Transverse colon (tissue), 4 donors: ENCODE measurements at places on chromosomes 3 and 15.
A peak's percentile ranks its signal among the peaks of the same experiment; 100 is the strongest.

DNA sequence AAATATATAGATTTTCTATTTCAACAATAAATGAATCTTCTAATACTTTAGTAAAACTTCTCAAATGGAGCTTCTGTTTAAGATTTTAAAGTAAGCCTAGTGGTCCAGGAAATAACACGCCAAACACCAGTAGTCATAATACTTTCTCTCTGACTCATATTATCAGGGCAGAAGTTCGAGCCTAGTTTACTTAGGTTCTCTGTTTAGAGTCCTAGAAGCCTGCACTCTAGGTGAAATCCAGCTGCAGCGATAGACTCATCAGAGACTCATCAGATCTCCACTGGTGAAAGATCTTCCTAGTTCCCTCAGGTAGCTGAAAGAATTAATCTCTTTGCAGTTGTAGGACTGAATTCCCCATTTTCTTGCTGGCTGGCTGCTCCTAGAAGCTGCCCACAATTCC, 552.5 kb upstream of the ROBO2 start:
- no peak for DNase-seq

- DNase-seq: no peak
Measured at GRCh38 chr3:134186391-134186790, 64.3 kb downstream of the RYK start.

GRCh38 chr3:52090131-52090932, 34.0 kb upstream of the DUSP7 start:
- DNase-seq: no peak

GRCh38 chr15:59322056-59322759, 50.5 kb downstream of the MYO1E start:
- no peak for DNase-seq

DNA sequence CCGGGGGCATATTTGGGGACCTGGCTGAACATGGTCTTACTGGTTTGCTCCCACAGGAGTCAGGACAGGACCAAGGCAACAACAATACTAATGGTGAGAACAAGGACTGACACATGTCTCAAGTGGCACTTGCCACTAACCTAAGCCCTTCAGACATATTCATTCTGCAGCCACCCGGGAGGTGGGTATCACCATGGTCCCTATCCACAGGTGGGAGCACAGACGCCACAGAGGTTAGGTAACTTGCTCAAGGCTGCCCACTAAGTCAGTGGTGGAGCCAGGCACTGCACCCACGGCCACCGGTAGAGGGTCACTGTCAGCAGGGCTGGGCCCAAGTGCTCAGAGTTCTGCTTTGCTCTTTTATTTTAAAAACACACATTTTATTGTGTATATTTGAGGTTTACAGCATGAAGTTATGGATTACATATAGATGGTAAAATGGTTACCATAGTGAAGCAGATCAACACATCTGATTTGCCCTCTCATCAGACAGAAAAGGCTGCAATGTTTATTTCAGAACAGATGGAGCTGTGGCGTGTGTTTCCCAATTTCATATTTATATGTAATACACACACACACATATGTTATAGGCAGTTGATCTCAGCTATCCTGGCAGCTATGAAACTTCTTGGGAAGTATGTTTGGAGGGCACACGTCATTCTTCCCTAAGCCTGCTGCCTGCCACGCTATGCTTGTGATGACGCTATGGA, 30.0 kb upstream of the SLC41A3 start:
- peak; percentile 3 for DNase-seq

GRCh38 chr3:61601831-61602230, 40.5 kb downstream of the PTPRG start:
- no peak for DNase-seq

DNA sequence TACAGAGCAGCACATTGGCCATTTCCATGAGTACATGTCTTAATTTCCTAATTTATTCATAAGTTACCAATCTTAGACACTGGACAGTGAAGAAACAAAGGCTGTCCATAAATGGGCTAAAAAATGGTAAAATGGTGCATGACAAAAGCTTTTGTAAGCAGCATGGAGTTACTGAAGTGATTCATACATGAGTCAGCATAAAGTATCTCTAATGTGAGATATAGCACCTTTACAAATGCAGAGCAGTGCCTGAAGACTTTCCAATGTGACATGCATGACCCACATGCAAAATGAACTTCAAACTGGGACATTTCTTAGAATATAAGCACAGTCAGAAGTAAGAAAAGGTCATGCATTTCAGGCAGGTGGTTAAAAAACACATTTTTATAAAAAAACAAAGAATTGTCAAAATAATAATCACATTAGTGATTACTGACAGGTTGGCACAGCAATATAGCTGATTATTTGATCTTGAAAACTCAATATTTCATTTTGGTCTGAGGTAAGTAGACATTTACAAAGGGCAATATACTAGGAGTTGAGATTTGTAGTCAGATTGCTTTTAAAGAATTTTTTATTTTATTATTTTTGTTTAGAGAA, 299.3 kb downstream of the PLCL2 start:
- DNase-seq: no peak

GRCh38 chr3:132555306-132556035, 41.6 kb upstream of the ACKR4 start:
- DNase-seq: no peak

DNA sequence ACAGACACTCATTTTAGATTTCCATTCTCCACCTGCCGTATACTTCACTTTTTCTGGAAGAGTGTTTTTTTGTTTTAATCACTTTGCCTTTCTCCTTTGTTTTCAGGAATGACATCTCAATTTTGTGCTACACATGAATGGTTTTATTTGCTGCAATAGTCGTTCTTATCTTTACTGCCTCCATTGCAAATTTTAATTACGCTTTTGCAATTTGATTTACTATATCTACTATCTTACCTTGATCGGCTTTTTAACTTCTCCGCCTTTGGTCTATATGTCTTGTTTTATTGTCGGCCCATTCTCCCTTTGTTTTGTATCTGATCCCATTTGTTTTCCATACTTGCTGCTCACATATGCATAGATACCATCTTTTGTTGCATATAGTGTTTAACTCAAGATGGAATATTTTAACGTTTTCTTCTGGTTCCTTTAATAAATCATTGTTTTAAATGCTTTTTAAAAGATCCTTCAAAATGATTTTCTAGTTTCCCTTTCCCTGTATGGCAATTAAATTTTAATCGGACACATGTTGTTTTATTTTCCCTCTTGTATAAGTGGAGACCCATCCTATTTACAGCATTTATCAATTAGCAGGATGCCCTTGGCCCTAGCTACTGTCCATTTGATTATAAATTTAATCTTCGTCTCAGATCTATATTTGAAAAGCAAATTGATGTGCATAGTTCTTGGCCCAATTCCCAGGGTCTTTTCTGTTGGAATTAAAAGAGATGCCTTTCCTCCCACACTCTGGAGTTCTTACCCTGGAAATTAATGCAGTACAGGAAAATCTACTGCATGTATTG, 97.2 kb upstream of the CNTN4 start:
- no peak for DNase-seq

DNA sequence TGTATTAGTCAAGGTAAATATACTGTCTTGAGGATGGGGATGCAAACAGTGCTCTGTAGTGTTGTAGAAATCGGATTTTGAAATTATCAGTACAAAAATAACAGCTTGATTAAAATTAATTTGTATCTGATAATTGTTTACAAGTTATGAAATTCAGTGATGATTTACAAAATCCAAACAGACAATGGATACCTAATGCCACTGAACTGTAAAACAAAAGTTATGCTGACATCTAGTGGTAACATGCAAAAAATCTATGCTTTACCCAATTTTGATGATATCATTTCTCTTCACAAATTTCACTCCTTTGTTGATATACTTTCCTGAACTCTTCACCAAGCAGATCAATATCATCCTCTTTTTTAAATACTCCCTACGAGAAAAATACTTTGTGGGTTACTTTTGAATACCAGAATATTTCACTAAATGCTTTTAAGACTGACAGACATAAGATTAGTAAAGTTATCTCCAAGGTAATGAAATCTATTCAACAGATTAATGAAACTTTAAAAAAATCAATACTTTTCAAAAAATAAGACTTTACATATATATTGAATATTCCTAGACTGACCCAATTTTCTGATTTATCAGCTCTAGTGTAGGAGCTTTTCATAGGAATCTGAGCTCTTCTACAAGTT, 36.0 kb downstream of the MNS1 start:
- no peak for DNase-seq

GRCh38 chr3:61924090-61924735, 362.8 kb downstream of the PTPRG start:
- no peak for DNase-seq

DNA sequence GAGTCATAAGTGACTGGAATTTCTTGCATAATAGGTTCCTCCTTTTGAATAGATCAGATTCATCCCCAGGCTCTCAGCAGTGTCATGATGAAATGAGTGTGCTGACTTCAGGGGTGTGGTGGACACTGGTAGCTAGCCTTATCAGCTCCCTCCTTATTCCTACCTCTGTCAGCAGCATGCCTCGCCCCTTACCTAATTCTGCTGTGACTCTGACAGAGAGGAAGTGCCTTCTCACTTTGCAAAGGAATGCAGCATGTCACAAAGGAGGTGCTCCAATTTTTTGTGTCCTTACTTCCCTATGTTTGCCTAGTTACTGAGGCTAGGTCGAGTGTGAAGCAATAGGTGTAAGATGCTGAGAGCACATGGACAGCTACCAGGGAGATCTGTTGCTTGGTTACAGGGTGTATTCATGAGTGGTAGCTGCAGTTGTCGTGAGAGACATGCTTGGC, 90.6 kb downstream of the TNFAIP8L3 start:
- DNase-seq: no peak

DNA sequence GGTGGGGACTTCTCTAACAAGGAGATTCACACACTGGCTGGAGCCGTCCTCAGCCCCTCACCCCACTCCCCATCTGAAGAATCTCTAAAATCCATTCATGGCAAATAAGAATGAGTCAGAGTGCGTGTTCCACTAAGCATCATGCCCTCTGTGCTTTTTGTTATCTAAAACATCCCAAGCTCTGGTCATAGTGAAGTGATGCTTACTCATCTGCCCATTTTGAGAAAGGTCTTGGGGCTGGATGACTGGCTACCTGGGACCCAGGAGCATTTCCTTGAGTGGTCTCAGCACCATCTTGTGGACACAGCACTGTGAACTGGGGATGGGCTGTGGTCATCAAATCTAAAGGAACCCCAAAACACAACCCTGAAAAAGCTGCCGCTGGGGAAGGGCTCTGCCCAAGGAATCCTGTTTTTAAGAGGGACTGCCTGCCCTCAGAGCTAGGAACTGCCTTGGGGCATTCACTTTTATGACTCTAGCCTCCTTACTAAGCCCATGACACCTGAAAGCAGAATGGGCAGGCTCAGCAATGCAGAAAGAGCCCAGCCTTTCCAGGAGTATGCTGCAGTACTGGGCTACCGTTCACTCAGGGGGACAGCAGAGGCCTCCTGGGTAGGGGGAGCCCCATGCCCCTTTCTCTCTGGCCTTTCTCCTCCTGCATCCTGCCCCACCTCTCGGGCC, 53.5 kb downstream of the ZBTB38 start:
- DNase-seq: no peak

GRCh38 chr15:64854041-64854440, 12.3 kb downstream of the PLEKHO2 start:
- DNase-seq: no peak

GRCh38 chr3:126567696-126568438, 9.1 kb upstream of the C3orf22 start:
- DNase-seq: no peak

- no peak for DNase-seq
Measured at GRCh38 chr3:10926256-10926810, 66.2 kb upstream of the SLC6A1 start.

DNA sequence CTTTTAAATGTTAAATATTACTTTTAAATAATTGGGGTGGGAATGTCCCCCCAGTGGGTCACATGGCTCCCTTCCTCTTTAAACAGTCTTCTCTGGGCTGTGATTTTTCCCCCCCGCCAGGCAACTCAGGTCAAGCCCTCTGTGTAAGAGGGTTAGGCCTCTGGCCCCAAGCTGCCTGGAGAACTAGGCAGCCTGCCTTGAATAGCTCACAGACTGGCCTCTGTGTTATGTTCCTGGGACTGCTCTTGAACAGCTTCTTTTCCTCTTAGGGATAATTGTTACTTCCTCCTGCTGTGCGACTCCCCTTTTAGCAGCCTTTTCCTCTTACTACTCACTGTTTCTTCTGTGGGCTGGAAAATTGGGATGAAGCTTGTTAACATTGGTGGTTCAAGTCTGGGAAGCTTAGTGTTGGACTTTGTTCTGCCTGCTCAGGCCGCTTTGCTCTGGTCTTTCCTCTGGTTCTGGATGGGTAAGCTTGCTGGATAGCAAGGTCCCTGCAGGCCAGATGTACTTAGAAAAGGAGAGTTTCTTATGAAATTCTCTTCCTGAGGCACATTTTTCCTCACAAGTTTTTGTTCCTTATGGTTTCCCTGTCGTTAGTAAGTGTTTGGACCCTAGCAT, 2.2 kb downstream of the TEX264 start:
- DNase-seq: no peak

DNA sequence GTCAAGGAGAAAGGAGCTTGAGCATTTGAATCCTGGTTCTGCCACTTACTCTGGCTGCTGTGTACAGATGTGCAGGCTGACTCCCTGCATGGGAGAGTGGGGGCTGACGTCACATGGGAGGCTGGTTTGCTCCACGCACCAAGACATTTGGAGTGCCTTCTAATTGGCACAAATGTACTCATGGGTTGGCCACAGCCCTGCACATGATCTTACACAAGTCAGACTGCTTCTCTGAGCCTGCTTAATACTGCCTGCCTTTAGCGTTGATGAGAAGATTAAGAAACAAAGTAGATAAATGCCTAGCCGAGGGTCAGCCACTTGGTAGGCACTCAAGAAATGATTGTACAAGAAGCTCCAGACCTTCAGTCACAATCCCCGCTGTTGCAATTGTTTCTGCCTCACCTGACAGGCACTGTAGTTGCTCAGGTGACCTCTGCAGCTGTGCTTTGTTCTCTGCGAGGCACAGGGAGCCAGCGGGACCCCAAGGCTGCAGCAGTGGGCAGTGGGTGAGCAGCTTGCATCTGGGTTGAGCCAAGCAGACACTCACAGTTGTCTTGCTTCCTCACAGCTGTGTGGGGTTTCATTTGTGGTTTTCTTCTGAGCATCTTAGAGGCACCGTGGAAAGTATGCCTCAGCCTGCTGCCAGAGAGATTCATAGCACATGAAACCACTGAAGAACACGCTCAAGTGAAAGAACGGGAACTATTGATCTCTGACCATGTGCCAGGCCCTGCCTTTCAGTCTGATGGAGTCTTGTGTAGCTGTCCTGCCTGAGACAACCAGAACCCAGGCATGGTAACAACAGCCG, 33.1 kb downstream of the GRK7 start:
- peak; percentile 47 for DNase-seq

- no peak for DNase-seq
Measured at GRCh38 chr3:126937533-126937932, 45.4 kb upstream of the PLXNA1 start.
